ENCODE measurements at places on chromosomes 5 and 9.

GRCh38 chr5:63286724-63287123 lies 675.5 kb downstream of the HTR1A start:
- no peak overlapping the region for H3K4me3 ChIP-seq
- H3K27ac ChIP-seq = no peak overlapping the region

DNA sequence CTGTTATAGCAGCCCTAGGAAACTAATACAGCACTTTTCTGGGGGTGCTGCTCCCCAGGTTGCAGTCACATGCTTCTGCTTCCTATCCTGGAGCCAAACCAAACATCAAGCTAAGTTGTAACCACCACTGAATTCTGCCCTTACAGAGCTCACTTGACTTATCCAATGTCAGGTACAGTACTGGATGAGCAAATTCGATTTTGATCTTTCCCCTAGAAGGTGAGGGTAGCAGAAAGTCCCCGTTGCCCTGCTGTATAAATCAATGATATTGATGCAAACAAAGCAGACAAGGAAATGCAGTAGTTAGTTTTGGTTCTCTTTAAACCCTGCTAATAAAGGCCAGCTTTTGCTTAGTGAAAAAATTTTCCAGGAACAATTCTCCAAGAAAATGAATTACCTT lies 36.4 kb downstream of the ZCCHC9 start:
- DNase-seq = no peak
- no peaks in the 10 kb centered on the region for H3K36me3 ChIP-seq
- H3K27me3 ChIP-seq = no peaks in the 10 kb centered on the region
- H3K4me1 ChIP-seq = no peaks in the 10 kb centered on the region

DNA sequence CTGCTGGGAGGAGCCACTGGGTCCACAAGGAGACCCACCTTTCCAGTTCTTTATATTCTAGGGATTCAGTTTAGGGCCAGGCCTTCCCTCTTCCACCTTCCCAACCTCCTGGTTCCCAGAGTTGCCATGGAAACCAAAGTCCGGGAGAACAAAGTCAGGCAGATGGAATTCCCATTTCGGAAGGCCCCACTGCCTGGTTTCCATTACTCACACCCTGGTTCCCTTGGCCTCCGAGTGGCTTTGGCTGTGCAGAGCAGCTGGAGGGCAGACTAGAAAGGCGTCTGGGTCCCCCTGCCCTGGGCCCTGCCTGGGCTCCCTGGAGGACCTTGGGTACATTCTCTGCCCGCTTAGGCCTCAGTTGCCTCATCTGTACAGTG lies 136.1 kb downstream of the RGS3 start:
- no peaks in the 10 kb centered on the region for H3K4me1 ChIP-seq
- H3K4me3 ChIP-seq = no peak overlapping the region
- H3K27me3 ChIP-seq = no peaks in the 10 kb centered on the region

- no peaks in the 10 kb centered on the region for H3K4me1 ChIP-seq
- H3K4me3 ChIP-seq = no peak overlapping the region
- no peaks in the 10 kb centered on the region for H3K36me3 ChIP-seq
- H3K27ac ChIP-seq = no peak overlapping the region
- no peak for DNase-seq
Observed at GRCh38 chr9:103669296-103669695, 424.8 kb upstream of the SMC2 start.

DNA sequence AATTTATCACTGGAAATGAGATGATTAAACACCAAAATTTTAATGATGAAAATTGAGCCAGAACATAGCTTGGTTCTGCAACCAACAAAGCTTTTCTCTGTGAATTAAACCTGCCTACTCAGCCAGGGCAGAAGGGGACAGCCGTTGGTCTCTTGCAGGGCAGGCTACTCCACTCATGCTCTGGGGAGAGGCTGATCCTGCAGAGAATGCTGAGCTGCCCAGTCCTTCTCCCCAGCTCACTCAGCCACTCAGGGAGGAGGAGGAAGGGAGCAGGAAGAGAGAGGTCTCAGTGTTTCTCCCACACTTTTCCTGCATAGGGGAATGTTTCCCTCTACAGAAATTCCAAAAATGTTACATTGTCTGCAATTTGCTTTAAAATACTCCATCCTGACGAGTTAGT lies 40.4 kb upstream of the HMHB1 start:
- H3K36me3 ChIP-seq = no peaks in the 10 kb centered on the region
- no peak overlapping the region for H3K27ac ChIP-seq
- no peak overlapping the region for H3K4me3 ChIP-seq
- H3K27me3 ChIP-seq = no peaks in the 10 kb centered on the region
- DNase-seq = no peak
